ENCODE measurements at places on chromosomes 16 and 17. TPM values are rescaled to one million over a fixed set of nuclear protein-coding genes. Genes with fewer than 3 reads are reported as not detected.

Gene GAST
- total RNA-seq, result not detected

Gene ORMDL3
- 45.7 TPM for total RNA-seq

Gene CTDNEP1
- total RNA-seq, result 23.8 TPM

Gene PMP22
- total RNA-seq, result 33.5 TPM

Gene C17orf107
- total RNA-seq, result 0.56 TPM

Gene CCL8
- not detected for total RNA-seq

Gene SPAG7
- 52.2 TPM for total RNA-seq

Gene ACAP1
- 0.83 TPM for total RNA-seq

DNA sequence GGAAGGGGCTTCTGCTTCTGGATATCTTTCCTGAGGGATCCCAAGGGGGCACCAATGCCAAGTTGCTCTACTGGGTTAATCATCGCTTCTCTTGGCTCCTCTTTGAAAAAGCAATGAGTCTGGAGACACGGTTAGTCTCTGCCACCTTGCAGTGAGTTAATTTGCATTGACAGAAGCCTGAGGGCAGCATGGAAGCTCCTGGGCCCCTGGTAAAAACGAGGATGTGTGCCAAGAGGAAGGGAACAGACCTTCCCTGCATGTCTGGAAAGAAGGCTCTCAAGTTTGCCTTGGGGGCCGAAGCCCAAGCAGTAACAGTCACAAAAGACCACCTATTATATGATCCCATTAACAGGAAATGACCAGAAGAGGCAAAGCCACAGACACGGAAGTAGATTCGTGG is 86.7 kb downstream of the IRX5 start:
- DNase-seq, result no peak
- no peak overlapping the region for H3K4me3 ChIP-seq
- no peaks in the 10 kb centered on the region for H3K36me3 ChIP-seq
- H3K4me1 ChIP-seq, result no peaks in the 10 kb centered on the region

GRCh38 chr17:49193513-49194296 is 16.7 kb downstream of the GNGT2 start:
- peak overlapping the region; percentile 66 for H3K4me3 ChIP-seq
- H3K27me3 ChIP-seq, result no peaks in the 10 kb centered on the region
- H3K4me1 ChIP-seq, result no peaks in the 10 kb centered on the region
- H3K27ac ChIP-seq, result no peak overlapping the region
- no peaks in the 10 kb centered on the region for H3K36me3 ChIP-seq

DNA sequence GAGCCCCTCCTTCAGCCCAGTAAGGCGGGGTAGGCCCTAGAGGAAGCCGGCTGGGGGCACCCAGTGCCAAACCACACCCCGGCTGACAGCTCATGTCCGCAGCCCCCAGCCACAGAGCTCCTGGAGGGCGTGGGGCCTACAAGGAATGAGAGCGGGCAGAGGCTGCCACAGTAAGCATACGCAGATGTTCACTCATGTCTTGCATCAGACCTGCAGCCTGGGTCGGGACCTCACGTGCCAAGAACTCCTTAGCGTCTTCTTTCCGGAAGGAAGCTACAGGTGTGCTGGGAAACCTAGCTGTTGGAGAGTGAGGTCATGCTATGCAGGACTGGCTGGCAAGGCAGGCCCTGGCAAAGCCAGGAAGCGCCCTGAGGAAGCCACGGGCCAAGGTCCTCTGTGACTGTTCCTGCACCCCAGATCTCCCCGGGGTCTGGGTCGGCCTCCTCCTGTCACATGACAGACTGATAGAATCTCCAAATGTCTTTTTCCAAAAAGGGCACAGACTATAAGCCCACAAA is 1.6 kb downstream of the ZNF598 start:
- no peaks in the 10 kb centered on the region for H3K27me3 ChIP-seq
- peak overlapping the region; percentile 19 for H3K27ac ChIP-seq
- H3K36me3 ChIP-seq, result peaks cover 12% of the 10 kb centered on the region
- H3K4me1 ChIP-seq, result peaks cover 28% of the 10 kb centered on the region
- DNase-seq, result peak; percentile 34

DNA sequence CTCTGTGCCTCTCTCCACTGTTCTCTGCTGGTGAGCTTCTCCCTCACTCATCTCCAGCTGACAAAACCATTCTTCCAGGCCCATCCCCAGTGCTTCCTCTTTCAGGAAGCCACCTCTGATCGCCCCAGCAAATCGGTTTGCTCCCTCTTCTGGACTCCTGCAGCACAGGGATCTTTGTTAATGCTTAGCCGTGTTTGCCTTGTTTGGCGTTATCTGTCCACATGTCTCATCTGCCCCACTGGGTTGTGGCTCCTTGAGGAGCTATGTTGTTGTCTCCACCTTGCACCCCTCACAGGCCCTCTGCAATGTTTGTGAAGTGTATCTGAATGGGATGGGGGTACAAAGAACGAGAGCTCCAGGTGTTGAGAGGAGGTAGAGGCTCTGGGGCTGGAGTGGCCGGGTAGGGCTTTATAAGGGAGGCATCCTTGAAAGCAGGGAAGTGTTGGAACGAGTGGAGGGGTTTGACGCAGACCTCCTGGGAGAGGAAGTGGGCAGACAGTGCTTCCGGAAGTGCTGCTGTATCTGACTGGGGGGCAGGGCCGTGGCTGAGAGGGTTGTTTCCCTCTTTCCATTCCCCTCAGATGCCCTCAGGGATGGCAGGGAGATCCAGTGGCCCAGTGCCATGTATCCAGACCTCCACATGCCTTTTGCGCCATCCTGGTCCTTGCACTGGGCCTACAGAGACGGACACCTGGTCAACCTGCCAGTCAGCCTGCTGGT is 27.8 kb downstream of the CASKIN2 start:
- no peaks in the 10 kb centered on the region for H3K4me1 ChIP-seq
- H3K36me3 ChIP-seq, result peaks cover 10% of the 10 kb centered on the region

GRCh38 chr17:21272881-21273792 is 11.4 kb upstream of the MAP2K3 start:
- no peak overlapping the region for H3K27ac ChIP-seq
- peaks cover 11% of the 10 kb centered on the region for H3K4me1 ChIP-seq
- H3K4me3 ChIP-seq, result no peak overlapping the region
- no peak for DNase-seq

- no peak overlapping the region for H3K27ac ChIP-seq
- no peaks in the 10 kb centered on the region for H3K36me3 ChIP-seq
- DNase-seq, result no peak
- H3K4me3 ChIP-seq, result no peak overlapping the region
- no peaks in the 10 kb centered on the region for H3K27me3 ChIP-seq
- H3K4me1 ChIP-seq, result peaks cover 4% of the 10 kb centered on the region
Observed at GRCh38 chr17:71331754-71332325, 789.0 kb upstream of the SOX9 start.

GRCh38 chr16:87416826-87417527 is 24.8 kb downstream of the MAP1LC3B start:
- peak; percentile 72 for DNase-seq
- no peak overlapping the region for H3K27ac ChIP-seq
- H3K4me1 ChIP-seq, result no peaks in the 10 kb centered on the region
- H3K36me3 ChIP-seq, result peaks cover 53% of the 10 kb centered on the region
- H3K27me3 ChIP-seq, result no peaks in the 10 kb centered on the region
- no peak overlapping the region for H3K4me3 ChIP-seq

GRCh38 chr17:77831474-77832179 is 126.9 kb upstream of the TNRC6C start:
- peak; percentile 77 for DNase-seq
- no peaks in the 10 kb centered on the region for H3K27me3 ChIP-seq
- no peaks in the 10 kb centered on the region for H3K36me3 ChIP-seq

- H3K27ac ChIP-seq, result no peak overlapping the region
- H3K4me3 ChIP-seq, result no peak overlapping the region
Observed at GRCh38 chr17:21035406-21035805, 7.4 kb downstream of the USP22 start.

- no peak overlapping the region for H3K27ac ChIP-seq
- H3K4me3 ChIP-seq, result no peak overlapping the region
- H3K36me3 ChIP-seq, result no peaks in the 10 kb centered on the region
- H3K27me3 ChIP-seq, result no peaks in the 10 kb centered on the region
- DNase-seq, result peak; percentile 90
Observed at GRCh38 chr16:69865701-69866100, 85.4 kb upstream of the CLEC18A start.

GRCh38 chr16:528111-529011 is 849 bp downstream of the CAPN15 start:
- H3K27ac ChIP-seq, result peak overlapping the region; percentile 92
- H3K36me3 ChIP-seq, result peaks cover 8% of the 10 kb centered on the region
- H3K4me3 ChIP-seq, result peak overlapping the region; percentile 89
- peaks cover 21% of the 10 kb centered on the region for H3K4me1 ChIP-seq
- DNase-seq, result peak; percentile 61

- peaks cover 11% of the 10 kb centered on the region for H3K36me3 ChIP-seq
- H3K27me3 ChIP-seq, result no peaks in the 10 kb centered on the region
- no peak for DNase-seq
- peak overlapping the region; percentile 60 for H3K4me3 ChIP-seq
- peaks cover 28% of the 10 kb centered on the region for H3K4me1 ChIP-seq
- H3K27ac ChIP-seq, result no peak overlapping the region
Observed at GRCh38 chr17:1107777-1108477, 71.9 kb downstream of the ABR start.

GRCh38 chr17:77280304-77281121 is 139.7 kb downstream of the SEC14L1 start:
- H3K36me3 ChIP-seq, result no peaks in the 10 kb centered on the region
- H3K4me3 ChIP-seq, result peak overlapping the region; percentile 65
- DNase-seq, result peak; percentile 84
- peak overlapping the region; percentile 63 for H3K27ac ChIP-seq

DNA sequence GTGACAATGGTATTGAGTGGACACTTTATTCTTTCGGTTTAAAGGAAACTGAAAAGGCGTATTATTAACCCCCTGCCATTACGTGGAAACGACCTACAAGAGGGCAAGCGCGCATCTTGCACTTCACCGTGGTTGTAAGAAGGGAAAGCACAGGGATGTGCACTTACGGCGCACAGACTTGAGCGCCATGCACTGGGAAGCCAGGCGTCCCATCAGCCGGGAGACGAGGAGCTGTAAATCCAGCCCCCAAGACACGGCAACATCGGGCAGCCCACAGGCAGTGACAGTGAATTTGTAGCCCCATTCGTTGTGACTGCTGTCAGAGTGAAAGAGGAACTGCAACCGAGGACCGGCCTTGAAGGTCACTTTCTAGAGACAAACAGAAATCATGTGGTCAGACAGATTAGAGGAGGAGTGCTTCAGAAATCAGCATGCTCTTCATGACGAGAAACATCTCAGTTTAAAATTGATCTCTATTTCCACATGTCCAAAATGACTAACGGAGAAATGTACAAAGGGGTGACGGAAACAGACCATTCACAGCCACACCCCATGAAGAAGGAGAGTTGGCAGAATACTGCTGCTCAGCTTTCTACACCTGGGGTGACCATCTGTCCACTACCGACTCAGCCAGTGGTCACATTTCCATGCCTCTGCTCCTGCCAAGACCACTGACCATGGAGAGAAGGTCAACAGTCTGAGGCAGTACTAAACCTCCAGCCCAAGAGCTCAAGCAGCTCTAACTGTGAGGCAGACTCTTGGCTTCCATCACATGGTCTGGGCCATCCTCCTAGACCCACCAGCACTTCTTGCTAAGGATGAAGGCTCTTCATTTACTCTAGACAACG is 68.6 kb downstream of the ZZEF1 start:
- peaks cover 6% of the 10 kb centered on the region for H3K4me1 ChIP-seq
- DNase-seq, result no peak
- H3K4me3 ChIP-seq, result no peak overlapping the region
- no peak overlapping the region for H3K27ac ChIP-seq

DNA sequence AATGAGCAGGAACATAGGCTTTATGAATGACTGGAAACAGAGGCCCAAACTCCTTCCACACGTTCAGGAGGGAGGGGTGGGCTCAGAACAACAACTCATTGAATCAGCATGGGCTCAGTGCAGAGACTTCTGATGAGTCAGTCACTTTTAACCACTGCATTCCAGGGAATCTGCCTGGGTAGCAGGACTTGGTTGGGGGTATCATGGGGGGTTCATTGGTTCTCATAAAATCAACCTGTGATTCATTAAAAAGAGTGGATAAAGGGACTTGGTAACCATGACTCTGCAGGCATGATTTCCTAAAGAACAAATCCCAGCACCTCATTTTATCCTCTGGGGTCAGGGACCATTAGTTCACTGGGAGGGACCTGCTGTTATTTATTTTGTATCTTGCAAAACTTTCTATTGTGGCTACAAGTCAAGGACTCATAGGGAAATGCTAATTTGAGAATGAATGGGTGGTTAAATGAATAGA is 13.8 kb downstream of the ITGB3 start:
- peak overlapping the region; percentile 67 for H3K27ac ChIP-seq
- H3K27me3 ChIP-seq, result no peaks in the 10 kb centered on the region
- H3K4me1 ChIP-seq, result peaks cover 12% of the 10 kb centered on the region
- DNase-seq, result peak; percentile 94
- no peak overlapping the region for H3K4me3 ChIP-seq
- no peaks in the 10 kb centered on the region for H3K36me3 ChIP-seq

DNA sequence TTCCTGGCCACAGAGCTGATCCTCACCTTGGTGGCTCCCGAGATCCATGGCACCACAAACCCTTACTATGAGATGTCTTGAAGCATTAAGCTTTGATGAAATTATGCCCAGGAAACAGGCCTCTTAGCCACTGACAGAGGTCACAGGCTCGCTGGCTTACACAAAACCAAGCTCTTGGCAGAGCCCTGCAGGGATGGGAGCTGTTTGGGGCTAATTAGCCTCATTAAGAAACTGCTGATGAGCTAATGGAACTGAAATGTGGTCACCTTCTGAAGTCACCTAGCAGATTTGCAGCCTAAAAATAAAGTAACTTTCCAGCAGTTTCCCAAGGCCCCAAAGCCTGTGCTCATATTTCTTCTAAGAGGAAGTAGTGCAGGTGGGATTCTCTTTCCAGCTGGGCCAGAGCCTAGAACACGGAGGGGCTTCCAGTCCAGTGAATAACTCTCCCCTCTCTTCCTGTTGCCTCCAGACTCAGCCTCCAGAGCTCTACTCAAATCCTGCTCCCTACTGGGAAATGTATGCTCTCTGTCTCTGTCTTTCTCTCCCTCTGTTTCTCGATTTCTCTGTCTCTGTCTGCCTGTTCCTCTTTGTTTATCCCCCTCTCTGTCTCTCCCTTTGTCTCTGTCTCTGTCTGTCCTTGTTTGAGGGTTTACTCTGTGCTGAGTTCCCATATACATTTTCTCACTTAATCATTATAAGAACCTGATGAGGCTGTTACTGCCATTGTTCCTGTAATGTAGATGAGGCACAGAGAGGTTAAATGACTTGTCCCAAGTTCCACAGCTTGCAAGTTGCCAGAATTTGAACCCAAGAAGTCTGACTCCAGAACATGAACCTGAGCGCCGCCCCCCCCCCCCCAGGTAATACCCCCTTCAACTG is 338.9 kb downstream of the CA10 start:
- no peak for DNase-seq
- H3K36me3 ChIP-seq, result no peaks in the 10 kb centered on the region

DNA sequence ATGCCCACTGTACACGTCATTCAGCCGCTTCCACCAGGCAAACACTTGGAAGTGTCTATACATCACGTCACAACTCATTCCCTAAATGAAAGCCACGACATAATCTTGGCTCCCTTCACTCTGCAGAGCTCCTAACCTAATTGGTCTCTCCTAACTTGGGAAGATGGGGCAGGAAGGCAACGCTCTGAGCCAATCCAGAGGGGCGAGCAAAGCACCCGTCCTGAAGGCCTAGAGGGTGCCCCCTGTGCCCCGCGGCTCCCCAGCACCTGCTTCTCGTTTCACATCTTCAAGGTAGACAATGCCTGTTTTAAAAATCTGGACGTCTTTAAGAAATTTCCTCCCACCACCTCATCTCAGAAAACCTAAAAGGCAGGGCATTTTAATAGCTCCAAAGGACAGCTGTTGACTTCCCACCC is 1.0 kb downstream of the CSNK2A2 start:
- H3K4me1 ChIP-seq, result peaks cover 4% of the 10 kb centered on the region
- peak; percentile 48 for DNase-seq
- H3K4me3 ChIP-seq, result peak overlapping the region; percentile 82
- peaks cover 14% of the 10 kb centered on the region for H3K27me3 ChIP-seq
- H3K36me3 ChIP-seq, result peaks cover 9% of the 10 kb centered on the region

Measured in IMR-90 (cell line).